Stimulated activated CD4-positive, alpha-beta T cell treated with anti-CD3 and anti-CD28 coated beads, Interleukin-4, amount 100 ng/mL, for 1 hour (primary cell): ENCODE measurements at places on chromosomes 5 and 9.

DNA sequence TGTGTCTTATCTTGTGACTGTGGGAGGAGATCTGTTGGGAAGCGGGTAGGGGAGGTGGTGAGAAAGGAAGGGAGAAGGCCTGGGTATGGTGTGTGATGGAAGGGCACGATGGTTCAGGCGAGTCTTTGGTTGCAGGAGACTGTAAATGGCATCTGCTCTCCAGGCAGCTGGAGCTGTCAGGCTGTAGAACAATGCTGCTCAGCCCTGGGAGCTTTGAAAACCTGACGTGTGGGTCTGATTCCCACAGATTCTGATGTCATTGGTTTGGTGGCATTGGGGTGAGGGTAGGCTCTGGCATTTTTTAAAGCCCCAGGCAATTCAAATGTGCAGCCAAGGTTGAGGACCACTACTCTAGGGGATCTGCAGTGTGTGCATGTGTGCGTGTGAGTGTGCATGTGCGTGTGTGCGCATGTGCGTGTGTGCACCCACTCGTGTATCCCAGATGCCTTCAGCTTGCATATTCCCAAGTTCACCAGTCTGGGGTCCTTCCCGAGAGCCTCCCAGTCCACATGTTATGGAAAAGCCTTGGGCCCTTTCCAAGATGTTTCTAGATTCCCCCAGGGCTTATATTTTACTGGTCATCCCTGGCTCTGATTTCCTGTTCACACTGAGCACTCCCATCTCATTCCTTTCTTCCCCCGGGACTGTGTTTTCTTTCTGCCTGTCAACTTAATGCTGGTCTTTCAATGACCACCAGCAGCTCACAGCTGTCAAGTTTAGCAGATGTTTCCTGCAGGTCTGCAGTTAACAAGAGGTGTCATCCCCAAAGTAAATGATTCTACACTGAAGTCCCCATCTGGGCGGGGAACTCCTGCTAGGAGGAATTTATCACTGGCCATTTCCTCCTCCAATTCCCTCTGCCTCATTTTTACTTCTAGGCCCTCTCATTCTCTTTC, 34.0 kb downstream of the BOD1 start:
- no peak for DNase-seq

DNA sequence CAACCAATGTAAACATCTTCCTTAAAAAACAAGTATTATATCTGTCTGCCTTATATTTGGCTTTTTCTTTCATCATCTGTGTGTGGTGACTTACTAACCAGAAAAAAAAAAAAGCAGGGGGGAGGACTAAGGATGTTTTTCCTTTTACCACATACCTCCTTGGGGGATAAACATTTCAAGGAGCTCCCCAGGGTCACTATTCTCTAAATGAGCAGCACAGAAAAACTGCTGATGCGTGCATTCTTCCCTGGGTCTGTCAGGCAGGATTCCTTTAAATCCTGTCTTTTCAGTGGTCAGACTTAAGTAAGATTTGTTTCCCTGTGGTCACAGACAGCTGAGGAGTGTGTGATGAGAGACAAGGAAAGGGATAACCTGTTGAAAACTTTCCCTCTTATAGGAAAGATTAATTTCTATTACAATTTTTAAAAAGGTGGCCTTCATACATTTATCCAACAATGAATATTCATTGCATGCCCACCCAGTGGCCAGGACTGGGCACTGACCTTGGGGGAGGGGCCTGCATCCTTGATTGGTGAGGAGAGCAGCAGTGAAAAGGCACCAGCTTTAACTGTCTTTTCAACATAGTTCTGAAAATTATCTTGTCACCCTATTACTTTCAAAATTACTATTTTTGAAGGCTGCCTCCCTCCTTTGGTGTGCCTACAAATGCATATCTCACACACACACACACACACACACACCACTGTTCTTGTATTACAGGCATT, 123.1 kb downstream of the TLE4 start:
- DNase-seq: no peak

DNA sequence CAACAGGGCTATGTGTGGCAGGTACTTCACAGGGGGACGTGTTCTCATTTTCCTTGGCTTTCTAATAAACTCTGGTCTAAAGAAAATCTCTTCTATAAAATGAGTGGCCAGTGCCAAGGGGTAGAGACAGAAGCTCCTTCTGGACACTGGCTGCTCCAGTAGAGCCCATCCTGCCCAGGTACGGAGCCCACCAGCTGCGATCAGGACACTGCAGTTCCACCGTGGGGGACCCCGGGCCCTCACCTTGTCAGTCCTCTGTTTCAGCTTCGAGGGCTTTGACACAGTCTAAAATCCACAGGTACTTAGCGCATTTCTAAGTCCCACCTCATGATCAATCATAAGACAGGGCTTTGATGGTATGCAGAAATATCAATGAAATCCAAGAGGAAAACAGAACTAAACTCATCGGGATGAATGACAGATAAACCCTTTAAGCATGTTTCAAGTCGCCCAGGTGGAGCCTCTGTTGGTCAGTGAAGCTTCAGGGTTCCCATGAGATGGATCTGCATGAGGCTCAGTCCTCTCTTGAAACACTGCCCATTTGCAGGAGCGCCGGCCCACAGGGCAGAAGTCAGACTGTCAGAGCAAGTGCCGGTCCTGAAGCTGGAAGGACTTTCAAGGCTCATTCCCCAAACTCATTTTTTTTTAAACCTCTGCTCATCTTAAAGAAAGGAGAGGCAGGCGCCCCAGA, 20.3 kb upstream of the TERT start:
- DNase-seq: no peak

GRCh38 chr5:19660679-19661078, 327.3 kb downstream of the CDH18 start:
- DNase-seq: no peak

GRCh38 chr9:114289106-114289505, 33.8 kb upstream of the ORM1 start:
- DNase-seq: no peak

DNA sequence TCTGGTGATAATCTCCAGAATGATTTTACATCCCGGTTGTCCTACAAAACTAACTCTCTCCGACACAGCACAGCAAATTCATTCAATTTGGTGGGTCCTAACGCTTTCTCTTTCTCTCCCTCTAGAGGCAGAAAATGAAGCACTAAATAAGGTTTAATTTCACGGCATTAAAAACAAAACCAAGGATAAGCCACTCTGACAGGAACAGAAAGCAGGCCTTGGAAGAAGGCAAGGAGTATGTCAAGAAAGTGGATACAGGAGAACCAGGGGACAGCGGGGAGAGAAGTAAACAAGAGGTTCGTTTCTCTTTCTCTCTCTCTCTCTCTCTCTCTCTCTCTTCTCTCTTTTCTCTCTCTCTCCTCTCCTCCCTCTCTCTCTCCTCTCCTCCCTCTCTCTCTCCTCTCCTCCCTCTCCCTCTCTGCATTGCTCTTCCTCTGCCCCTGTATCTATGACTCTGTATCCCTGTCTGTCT, 49.8 kb downstream of the EBF1 start:
- no peak for DNase-seq

DNA sequence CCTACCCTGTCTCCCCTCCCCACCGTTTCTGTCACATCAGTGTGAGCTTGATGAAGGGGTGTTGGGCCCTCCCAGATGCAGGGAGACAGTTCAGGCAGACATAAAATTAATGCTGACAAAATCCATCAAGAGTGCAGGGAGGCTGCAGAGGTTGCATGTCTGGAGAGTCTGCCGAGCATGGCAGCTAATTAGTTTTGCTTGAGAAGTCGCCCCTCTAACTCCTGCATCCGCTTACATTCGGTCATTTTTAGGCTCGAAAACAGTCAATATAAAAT, 44.9 kb downstream of the GALNT12 start:
- no peak for DNase-seq
